ENCODE measurements at places on chromosomes 11 and 22. TPM values are rescaled to one million over a fixed set of nuclear protein-coding genes. Genes with fewer than 3 reads are reported as not detected.

CAVIN3 gene
- not detected for total RNA-seq

KCNQ1 gene
- total RNA-seq, result not detected

TP53I11 gene
- 14.7 TPM for total RNA-seq

C11orf65 gene
- 0.46 TPM for total RNA-seq

POTEH gene
- not detected for total RNA-seq
